ENCODE measurements at places on chromosomes 5 and 9.

DNA sequence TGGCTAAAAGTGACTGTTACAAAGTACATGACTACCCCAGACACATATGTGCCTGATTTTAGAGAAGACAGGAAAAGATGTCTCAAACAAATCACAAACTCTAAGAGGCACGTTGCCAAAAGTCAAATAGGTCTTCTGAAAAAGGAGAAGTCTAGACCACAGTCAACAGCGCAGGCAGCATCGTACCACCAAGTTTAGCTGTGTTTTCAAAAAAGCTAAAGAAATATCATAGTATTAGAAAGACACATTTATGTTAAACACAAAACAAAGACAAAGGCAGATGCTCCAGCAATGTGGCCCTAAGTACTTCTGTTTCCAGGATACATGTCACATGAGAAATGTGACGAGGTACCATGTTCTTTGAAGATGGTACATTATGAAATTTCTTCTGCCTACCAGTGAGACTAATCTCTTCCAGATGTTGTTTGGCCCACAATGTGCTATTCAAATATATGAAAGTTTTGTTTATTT lies 43.5 kb downstream of the LPAR1 start:
- no peak for DNase-seq

DNA sequence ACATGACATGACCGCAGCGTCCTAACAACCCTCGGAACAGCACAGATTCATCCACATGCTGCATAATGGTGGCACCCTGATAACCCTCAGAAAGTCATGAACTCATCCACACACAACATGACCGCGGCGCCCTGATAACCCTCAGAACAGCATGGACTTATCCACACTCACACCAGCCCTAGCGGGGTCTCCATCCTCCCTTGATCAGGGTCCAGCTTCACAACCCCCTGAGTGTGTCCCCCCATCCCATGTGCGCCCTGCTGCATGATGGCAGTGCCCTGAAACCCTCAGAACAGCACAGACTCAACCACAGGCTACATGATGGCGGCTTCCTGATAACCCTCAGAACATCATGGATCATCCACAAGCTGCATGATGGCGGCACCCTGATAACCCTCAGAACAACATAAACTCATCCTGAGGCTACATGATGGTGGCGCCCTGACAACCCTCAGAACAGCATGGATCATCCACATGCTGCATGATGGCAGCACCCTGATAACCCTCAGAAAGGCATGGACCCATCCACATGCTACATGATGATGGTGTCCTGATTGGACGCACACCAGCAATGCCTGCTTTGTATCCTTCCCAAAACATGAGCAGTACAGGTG lies 28.3 kb downstream of the SLC6A3 start:
- no peak for DNase-seq

- DNase-seq, result no peak
Measured at GRCh38 chr5:73591698-73592501, 26.4 kb downstream of the UTP15 start.

DNA sequence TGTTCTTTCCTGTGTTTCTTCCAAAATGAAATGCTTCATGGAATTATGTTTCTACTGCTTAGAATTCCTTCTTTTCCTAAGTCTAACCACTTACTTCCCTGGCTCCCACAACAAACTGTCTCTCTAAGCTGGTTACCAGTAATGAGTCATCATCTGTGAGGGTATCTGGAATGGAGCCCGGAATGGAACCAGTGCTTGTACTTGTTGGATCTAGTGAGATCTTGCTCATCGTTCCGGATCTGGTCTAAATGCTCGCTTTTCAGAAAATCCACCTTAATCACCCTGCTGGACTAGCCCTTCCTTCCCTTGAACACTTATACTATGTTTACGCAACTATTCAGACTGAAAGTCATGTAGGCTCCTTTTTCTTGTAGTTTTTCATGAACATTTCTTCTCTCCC lies 184.8 kb downstream of the PBX3 start:
- DNase-seq, result no peak

DNA sequence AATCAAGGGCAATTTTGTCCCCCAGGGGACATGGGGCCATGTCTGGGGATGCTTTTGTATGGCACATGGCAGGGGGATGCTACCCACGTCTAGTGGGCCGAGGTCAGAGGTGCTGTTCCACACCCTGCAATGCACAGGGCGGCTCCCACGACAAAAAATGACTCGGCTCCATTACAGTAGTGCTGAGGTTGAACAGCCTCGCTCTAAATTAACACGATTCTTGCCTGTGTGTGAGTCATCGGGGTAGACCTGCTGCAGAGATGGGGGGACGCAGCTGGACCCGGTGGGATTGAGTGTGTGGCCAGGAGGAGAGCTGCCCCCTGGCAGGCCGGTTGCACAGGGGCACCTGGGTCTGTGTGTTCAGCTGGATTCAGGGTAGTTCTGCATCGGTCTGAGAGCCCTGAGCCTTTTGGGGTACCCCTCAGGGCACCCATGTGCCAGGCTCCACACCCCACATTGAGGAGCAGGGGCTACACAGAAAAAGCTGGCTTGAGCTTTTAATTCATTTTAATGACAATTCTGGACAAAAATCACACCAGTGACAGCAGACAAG lies 20.0 kb upstream of the COL5A1 start:
- DNase-seq, result no peak

GRCh38 chr5:175471628-175472027 lies 6.7 kb upstream of the SFXN1 start:
- DNase-seq, result no peak

- no peak for DNase-seq
Measured at GRCh38 chr5:150648294-150649107, 8.0 kb downstream of the SYNPO start.

GRCh38 chr5:95783661-95784060 lies 38.9 kb downstream of the GLRX start:
- no peak for DNase-seq

DNA sequence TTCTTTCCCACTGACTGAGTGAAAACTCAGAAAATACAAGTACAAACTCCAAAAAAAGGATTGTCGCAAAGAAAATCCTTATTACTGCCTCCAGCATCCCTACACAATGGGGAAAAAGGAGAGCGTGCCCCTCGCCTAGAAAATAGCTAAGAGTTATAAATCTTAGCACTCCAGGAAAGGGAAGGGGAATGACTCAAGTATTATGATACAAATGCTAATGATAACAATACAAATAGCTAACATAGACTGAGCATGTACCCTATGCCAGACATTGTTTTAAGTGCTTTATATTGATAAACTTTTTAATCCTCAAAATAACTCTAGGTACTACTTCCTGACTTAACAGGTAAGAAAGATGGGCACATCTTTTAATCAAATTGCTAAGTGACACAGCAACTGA lies 70.8 kb upstream of the VCAN start:
- no peak for DNase-seq

DNA sequence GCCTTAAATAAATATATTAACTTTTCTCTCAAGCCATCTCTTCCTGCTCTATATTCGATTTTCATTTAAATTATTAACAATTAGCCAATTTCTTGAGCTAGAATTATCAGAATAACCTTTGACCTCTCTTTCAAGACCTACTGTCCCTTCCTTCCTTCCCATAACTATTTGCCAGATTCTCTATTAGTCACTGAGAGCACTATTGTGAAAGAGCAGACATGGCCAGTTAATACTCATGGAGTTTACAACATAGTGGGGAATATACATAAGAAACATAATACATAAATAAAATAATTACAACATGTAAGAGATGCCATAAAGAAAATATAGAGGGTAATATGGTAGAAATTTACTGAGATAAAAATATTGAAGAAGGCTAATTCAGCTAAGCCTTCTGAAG lies 72.1 kb upstream of the CHD1 start:
- no peak for DNase-seq

- DNase-seq, result peak; percentile 88
Measured at GRCh38 chr5:51383131-51384121, at the start of gene ISL1. TSS of gene ISL1 (plus strand) at chr5:51383448. CDS start at chr5:51383672, 224 bp downstream.

- no peak for DNase-seq
Measured at GRCh38 chr5:78600687-78601414, 47.7 kb downstream of the LHFPL2 start.

DNA sequence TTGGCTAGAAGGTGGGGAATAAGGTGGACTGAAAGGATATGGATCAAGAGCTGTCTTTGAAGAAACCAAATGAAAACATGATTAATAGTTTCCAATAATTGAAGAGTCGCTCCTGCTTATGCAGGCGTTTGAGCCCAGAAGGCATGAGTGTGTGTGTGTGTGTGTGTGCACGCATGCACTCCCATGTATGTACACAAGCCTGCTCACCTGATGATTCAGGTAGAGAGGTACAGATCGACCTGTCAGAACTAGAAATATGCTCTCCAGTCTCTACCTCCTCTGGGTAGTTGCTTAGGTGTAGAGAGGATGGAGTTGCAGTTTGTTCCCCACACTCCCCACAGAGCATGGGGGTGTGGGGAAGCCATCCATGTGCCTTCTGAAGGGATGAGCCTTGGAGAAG lies 1.1 kb upstream of the FGF1 start:
- no peak for DNase-seq

DNA sequence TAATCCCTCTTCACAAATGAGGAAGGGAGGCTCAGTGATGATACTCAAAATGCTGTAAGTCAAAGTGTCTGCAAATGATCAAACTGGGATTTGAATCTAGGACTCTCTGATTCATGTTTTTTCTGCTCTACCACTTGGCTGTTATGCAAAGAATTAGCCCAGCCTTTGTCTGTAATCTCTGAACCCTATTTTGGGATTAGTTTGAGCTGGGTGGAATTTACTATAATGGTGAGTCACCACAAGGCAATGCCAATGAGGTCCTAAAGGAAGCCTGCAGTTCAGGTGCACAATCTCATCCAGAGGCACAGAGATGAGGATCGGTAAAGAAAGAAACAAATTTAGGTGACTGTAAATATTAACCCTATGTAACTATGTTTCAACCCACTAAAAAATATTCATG lies 29.2 kb downstream of the RFK start:
- no peak for DNase-seq

DNA sequence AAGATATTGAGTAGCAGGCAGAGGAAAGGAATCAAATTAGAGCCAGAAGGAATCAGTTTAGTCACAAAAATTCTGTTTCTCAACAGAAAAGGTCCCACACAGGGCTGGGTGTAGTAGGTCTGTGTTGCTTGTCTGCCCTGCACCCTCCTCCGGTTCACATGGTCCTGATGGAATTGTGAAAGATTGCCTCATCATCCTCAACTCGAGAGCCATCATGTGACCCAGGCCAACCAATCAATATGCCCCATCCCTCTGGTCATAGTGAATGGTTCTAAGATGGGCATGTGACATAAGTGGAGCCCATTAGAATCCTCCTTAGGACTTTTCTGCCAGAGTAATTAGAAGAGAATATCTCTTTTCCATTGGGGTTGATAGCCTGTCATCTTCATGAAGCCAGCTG lies 56.7 kb upstream of the RAD23B start:
- no peak for DNase-seq

- DNase-seq, result no peak
Measured at GRCh38 chr5:32182463-32183063, 8.4 kb upstream of the GOLPH3 start.

- no peak for DNase-seq
Measured at GRCh38 chr9:97848480-97849237, 4.4 kb upstream of the FOXE1 start.

- DNase-seq, result no peak
Measured at GRCh38 chr9:126513159-126514036, 100.3 kb upstream of the LMX1B start.

GRCh38 chr9:114688379-114688778 lies 6.4 kb upstream of the TEX48 start:
- DNase-seq, result no peak

- no peak for DNase-seq
Measured at GRCh38 chr9:136081113-136081825, 13.8 kb downstream of the NACC2 start.

DNA sequence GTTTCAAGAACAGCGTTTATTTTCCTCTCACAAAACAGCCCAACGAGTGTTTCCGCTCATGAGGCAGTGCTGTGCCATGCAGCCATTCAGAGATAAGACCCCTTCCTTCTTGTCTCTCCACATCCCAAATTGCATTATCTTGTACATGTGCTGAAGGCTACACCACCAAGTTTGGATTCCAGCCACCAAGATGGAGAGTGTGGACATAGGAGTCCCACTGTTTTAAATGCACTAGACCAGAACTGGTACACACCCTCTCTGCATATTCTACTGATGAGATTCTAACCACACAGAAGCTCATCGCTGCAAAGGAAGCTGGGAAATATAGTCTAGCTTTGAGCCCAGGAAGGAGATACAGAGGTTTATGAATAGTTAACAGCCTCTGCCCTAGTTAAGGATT lies 509.4 kb downstream of the NFIB start:
- no peak for DNase-seq

DNA sequence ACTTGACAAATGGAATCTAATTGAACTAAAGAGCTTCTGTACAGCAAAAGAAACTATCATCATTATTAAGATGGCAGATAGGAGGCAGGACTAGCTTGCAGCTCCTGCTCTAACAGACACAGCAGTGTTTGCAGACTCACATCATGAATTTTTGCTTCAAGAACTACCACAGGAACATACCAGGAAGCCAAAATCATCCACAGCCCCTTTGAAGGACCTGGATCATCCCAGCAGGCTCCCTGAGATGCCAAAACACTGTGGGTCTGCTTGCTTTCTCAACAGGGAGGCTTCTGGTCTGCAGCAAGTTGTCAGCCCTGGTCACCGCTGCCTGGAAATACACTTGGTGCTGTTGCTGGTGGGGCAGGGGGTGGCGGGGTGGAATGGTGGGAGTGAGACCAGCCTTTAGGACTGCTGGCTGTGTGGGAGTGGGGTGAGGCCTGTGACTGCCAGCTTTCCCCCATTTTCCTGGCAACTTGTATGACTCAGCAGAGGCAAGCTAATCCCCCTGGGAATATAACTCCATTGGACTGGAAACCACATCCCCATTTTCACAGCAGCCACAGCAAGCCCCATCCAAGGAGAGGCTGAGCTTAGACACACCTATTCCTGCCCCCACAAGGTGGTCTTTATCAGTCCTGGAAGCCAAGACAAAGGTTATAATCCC lies 533.8 kb upstream of the CYLC2 start:
- no peak for DNase-seq

DNA sequence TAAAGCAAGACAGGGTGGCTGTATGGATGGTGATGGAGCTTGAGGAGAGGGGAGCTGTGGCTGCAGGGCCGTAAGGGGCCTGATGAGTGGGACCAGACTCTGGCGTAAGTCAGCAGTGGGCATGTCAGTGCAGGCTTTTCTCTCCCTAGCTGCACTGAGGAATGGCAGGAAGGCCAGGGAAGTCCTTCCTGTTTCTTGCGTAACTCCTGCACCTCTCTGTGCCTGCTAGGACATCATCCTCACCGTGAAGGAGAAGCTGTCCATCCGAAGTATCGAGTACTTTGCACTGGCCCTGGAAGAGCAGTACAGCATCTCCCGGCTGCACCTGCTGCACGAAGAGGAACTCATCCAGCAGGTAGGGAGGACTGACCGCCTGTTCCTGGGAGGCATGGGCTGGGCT lies 24.1 kb upstream of the TRMT10B start:
- DNase-seq, result no peak

DNA sequence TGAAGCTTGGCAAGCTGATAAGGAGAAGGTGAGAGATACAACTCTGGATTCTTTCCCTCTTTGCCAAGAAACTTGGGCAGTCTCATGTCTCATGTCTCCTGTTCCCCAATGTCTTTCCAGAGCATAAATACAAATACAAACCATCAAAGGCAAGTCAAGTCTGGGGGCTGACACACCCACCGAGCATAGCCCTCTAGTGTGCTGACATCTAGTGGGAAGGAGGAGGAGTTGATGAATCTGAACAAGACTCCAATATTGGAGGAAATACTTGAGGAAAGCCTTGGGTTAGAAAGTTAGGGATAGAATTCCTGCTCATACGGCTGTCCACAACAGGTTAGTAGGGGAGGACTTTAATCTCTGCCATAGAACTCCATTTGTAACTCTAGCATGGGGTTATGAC lies 8.6 kb downstream of the MLANA start:
- no peak for DNase-seq

All from NCI-H1092 (cell line).